Upper lobe of left lung (tissue), 6 donors: ENCODE measurements at places on chromosomes 13 and 19.

- no peak for DNase-seq
Observed at GRCh38 chr13:106499896-106500295, 35.6 kb downstream of the EFNB2 start.

DNA sequence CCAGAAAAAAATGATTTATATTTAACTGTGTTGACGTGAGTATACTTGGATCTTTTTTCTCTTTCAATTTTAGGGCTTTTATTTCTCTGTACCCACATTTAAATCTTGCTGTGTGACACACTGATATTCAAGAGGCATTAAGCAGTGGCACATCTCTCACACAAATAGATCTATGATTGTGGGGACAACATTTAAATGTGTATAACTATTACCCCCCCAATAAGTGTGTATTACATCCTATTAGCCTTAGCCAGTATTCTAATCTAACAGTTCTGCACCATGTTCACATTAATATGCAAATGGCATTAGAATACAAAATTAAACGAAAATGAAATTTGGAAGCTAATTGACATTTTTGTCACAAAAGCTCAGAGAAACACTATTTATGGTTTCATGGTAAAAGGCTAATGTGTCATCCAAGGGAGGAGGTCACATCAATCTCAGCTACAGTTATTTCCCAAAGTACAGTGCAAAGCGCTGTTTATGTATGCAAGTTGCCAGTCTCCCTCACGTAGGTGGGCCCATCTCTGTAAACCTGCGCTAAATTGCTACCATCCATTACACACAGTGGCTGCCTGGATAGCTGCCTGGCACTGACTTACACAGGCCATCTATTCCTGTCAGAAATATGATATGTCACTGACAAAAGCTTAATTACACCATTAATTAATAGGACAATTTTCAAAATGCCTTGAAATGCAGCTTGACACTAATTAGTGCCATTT is 984.7 kb upstream of the PCDH9 start:
- no peak for DNase-seq

- no peak for DNase-seq
Observed at GRCh38 chr19:7901337-7901736, 2.3 kb upstream of the MAP2K7 start.

GRCh38 chr13:22454586-22454985 is 726.2 kb upstream of the SGCG start:
- no peak for DNase-seq

DNA sequence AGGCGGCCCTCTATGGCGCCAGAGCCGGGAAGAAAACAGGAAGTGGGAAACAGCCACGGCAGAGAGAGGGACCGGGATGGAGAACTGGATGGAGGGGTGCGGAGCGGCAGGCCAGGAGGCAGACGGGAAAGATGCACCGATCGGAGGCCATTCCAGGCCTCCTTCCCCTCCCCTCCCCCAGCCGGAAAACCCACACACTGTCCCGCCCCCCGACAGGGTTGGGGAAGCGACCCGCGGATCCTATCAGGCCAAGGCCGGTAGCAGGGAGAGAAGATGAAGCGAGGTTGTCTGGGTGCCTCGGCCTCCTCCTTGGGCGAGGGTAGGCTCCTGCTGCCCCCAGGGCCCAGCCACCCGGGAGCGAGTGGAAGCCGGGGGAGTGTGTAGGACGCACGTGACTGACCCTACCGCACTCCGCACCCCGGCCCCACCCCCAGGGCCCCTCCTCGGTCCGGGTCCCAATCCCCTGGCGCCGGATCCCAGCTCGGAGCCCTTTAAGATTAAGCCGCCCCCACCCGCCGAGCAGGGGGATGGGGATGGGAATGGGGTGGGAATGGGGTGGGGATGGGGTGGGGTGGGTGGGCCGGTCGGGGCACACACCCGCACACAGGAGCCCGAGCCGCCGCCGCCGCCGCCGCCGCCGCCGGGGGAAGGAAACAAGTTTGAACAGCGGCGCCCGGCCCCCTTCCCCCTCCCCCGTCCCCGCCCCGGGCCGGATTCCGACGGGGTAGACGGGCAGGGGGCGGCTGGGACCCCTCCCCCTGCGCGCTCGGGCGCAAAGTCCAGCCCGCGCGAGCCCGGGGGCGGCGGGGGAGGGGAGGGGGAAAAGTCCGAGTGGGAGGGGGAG is 1.5 kb downstream of the ERF start:
- DNase-seq, result peak; percentile 94

DNA sequence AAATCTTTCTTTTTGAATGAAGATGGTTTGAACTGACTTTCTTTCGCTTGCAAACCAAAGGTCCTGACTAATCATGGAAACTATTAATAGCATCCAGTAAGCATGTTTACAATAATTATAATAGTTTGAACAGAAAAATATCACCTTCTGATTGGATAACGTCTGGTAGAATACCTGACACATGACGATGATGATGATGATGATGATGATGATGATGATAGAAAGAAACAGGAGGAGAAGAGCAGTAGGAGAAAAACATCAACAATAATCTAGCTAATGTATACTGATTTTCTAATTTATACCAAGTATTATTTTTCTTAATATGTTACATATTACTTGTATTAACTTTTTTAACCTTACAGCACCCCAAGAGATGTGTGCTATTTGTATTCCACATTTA is 157.5 kb upstream of the SPRY2 start:
- no peak for DNase-seq
